ENCODE measurements at places on chromosomes 1 and 21. TPM values are rescaled to one million over a fixed set of nuclear protein-coding genes. Genes with fewer than 3 reads are reported as not detected.

The B3GALT2 gene
- 2.1 TPM for total RNA-seq

The SYCP1 gene
- not detected for total RNA-seq

The NPR1 gene
- under 0.01 TPM for total RNA-seq

The ZNF593OS gene
- not detected for total RNA-seq

The FLG2 gene
- total RNA-seq, result not detected

The TRIM67 gene
- 0.29 TPM for total RNA-seq

The LRRC53 gene
- total RNA-seq, result not detected

The ATAD3B gene
- total RNA-seq, result 10.6 TPM

The BACE2 gene
- total RNA-seq, result 85.2 TPM

The NKAIN1 gene
- not detected for total RNA-seq

The UTS2 gene
- total RNA-seq, result 0.29 TPM
